ENCODE measurements at places on chromosomes 12 and 14. TPM values are rescaled to one million over a fixed set of nuclear protein-coding genes. Genes with fewer than 3 reads are reported as not detected.
A peak's percentile ranks its signal among the peaks of the same experiment; 100 is the strongest.

DNA sequence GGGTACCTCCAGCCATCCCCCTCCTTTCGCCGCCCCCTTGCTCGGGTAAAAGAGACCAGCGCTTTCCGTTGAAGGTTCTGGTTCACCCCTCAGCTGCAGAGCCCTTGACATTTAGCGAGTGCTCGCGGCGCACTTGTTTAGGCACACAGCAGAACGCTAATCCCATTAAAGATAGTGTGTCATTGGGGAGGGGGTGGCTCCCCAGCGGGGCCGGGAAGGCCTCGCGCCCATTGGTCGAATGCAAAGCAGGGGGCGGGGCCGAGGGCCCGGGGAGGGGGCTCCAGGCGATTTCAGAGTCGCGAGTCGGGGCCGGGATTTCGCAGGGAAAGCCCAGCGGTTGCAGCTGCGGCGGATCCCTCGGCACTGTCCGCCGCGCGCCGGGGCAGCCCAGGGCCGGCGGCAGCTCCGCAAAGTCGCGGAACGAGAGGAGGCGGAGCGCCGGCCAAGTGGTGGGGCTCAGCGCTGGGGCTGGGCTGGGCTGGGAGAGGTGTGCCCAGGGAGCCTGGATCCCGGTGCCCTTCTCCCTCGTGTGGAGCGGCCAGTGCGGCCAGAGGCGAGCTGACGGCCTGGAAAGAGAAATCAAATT, 122.9 kb downstream of the TSPAN9 start:
- peak; percentile 93 for DNase-seq

GRCh38 chr12:91307957-91308670, 125.5 kb upstream of the DCN start:
- DNase-seq, result no peak

DNA sequence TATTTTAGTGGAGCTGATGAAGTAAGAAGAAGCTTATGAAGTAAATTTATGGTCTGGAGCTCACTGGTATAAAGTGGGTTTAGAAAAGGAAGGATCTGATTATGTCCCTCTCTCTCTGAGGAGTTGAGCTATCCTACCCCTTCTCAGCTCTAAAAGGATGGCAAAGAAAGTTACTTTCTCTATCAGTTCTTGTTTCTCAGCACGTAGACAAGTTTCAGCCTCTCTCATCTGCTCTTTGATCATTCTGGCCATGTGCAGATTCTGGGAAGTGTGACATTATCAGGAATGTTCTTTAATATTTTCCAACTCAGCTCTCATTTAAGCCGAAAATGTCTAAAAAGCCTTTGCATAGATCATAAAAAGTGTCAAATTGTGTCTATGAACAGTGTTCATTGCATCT, 5.8 kb upstream of the EGLN3 start:
- no peak for DNase-seq

DNA sequence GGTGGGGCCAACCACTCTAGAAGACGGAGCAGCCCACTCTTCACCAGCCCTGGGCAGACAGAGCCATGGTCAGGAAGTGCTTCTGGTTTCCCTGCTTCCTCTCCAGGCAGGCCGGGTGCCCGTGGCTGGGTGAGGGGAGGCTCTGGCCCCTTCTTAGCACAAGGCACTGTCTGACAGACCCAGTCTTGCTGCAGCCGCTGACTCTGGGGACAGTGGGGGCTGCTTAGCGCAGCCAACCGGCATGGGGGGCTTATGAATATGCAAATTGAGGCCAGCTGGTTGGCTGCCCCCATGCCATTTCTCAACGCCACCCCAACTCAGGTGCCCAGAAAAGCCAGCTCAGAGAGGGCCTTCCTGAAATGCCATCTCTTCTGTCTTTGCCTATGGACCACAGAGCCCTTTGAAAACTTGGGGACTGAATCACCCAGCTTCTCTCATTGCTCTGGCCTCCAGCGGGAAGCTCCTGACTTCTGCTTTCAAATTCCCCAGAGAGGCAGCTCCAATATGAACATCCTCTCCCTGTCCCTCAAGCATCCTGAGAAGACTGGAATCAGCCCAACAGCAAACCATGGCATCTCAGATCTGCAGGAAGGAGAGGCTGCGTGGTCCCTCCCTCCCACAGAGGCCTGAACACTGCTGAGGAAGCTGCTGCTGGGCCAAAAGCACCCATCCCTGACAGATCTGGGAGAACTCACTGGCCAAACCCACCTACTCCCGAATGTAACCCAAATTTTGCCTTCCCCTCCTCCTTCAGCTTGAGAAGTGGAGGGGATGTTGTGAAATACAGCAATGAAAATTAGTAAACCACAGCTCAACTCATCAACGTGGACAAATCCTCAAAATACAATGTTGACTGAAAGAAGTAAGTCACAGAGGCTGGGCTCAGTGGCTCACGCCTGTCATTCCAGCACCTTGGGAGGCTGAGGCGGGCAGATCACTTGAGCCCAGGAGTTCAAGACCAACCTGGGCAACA, at the start of gene PROX2:
TSS of gene PROX2 (minus strand) at position 205 of the 973 bp plus-strand sequence. CDS start 12,311 bp downstream, outside the sequence.
- no peak for DNase-seq

DNA sequence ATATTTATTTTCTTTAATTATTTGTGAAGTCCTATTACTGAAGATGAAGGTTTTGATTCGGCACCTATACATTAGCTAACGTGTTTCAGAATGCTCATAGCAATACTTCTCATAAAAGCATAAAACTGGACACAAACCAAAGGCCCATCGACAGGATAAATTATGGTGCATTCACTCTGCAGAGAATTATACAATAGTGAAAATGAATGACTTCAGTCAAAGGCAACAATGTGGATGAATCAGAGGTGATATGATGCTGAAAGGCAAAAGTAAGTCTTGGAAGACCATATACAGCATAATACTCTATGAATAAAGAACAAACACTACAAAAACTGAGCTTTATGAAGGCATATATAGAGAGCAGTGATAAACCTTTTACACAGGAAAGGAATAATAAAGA, 156.6 kb upstream of the EGLN3 start:
- DNase-seq, result no peak

- no peak for DNase-seq
These were observed 221.2 kb downstream of the KCNH5 start for GRCh38 chr14:62824086-62824485.

GRCh38 chr12:56141946-56142784, 10.2 kb upstream of the MYL6B start:
- DNase-seq, result no peak

- DNase-seq, result no peak
These were observed 140.0 kb downstream of the TMEM121 start for GRCh38 chr14:105666420-105666819.

DNA sequence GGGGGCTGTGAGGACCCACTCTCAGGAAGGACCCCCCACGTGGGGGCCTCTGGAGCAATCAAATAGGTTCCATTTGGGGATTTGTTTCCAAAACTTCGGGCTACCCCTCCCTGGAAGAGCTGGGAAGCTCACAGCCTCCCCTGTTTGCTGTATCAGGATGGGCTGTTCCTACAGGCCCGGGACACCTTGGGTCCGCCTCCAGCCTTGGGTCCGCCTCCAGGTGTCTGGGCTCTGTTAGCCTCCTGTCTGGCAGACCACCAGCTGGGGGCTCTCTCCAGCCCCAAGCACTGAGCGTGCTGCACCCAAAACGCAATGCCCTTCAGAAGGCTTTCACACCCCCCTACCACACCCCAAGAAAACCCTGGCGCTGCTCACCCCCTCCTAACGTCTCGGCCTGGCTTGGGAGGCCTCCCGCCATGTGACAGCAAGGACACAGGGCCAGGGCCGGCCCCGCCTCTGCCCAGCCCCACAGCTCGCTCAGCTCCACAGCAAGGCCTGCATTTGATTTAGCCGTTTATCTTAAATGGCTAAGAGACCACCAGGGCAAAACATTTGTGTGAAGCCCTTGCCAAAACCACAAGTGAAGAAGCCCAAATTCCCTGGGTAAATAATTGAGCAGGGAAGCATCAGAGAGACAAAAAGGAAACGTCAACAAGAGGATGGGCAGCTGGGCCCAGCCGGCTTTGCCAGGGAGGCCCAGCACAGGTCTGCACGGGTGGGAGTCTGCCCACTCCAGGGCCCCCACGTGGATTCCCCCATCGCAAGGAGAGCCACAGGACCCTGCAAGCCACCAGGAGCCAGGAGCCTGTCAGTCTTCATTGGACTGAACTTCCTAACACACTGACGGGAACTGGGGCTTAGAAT, 39.9 kb downstream of the BCL11B start:
- peak; percentile 86 for DNase-seq

DNA sequence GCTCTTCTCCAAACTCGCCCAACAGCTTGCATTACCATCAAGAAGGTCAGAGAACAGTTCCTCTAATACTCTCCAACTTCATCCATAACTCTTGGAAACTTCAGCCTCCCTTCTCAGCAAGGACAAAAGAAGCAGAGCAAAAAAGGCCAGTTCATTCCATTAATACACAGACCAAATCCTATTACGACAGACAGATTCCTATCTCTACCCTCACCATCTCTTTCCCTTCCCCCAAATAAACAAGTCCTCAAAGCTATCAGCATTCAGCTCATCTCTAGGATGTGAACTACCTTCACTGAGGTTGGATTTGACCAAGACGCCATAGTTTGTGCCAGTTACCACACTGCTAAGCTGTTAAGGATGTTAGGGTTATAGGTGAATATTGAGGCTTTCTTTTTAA, 25.2 kb downstream of the SINHCAF start:
- no peak for DNase-seq

DNA sequence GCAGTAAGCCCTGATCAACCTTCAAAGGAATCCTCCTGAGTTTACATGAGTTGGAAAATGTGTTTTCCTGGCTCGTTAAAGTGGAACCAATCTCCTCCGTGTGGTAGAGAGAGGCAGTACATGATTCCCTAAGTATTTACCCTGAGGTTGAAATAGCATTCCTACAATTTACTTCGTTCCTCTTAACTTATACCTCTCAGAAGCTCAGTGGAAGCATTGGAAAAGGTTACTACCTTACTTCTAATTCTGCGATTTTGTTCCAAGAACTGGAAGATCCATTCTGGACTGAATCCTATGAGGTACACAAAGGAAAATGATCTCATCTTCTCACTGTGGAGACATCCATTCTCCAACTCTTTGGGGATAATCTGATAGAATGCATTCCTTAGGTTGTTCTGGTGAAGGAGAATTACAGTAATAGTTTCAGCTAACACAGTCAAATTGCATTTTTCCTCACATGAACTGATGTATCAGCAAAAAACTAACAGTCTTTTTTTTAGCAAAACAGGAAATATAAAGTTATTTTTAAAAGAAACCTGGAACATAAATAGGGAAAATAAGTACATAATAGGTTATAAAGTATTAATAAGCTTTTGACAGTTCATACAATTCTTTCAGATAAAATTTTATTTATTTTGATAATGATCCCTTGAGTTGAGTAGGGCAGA, 475.6 kb downstream of the PDZRN4 start:
- peak; percentile 6 for DNase-seq

DNA sequence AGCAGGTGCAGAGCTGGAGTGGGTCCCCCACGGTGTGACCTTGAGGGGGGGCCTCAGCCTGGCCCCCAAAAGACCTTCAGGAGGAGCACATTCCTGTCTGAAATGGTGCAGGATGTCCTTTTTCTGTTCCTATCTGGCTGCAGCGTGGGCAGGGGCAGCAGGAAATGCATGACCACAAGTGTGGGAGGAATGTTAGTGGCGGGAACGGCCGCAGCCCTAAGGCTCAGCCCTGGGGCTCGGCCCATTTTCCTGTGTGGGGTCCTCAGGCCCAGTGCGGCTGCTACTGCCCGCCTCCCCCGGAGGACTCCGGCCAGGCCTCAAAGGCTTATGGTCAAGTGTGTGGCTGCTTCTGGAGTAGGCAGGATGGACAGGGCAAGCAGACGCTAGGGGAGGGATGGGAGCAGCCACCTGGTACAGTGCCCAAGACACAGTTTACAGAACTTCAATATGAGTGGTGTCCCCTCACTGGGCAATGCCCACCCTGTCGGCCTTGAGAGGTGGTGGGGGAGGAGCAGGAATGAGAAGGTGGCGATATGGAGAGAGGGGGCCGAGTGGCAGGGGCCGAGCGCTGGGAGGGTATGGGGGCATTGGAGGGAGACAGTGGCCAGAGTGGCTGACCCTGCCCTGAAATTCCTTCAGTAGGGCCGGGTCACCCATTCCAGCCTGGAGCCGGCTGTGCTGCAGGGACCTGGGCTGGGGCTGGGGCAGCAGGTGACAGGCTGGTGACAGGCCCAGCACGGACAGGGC, 137.4 kb downstream of the CALM1 start:
- DNase-seq, result no peak

GRCh38 chr14:60309867-60310552, 61.0 kb downstream of the PPM1A start:
- DNase-seq, result no peak

- peak; percentile 11 for DNase-seq
These were observed 31.2 kb downstream of the PRB3 start for GRCh38 chr12:11238275-11238674.

- DNase-seq, result peak; percentile 52
These were observed 13.8 kb upstream of the IFI27L2 start for GRCh38 chr14:94143239-94143638.

DNA sequence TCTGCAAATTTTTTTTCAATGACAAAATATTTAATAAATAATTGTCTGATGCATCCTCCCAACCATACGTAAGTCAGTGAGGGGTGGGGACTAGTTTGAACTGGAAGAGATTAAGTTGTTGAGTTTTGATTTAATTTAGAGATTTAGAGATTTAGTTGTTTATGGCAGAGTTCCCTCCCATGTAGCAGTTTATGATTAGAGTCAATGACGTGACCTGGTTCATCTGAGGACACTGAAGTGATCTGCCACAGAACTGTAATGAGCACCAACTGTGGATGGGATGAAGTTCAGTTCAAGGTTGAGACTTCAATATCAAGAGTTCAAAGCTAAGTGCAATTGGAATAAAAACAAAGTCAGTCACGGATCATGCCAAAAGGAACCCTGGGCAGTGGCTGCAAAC, 609.3 kb downstream of the NOVA1 start:
- DNase-seq, result no peak

DNA sequence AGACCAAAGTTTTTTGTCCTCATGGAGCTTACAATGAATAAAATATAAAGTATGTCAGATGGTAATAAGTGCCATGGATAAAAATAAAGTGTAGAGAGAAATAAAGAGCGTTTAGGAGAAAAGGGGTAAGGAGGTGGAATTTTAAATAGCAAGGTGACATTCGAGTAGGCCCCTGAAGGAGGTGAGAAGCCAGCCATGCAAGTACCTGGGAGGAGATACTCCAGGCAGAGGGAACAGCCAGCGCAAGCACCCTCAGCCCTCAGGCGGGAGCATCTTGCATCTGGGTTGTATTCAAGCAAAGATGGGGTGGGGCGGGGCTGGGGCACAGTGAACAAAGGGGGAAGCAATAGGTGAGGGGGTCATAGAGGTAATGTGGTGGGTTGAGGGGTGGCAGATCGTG, 4.3 kb downstream of the TBC1D30 start:
- no peak for DNase-seq

- DNase-seq, result no peak
These were observed 113.6 kb downstream of the DAD1 start for GRCh38 chr14:22475381-22475780.

The ERBB3 gene
- total RNA-seq, result 26.6 TPM

The DDIT3 gene
- total RNA-seq, result 30.2 TPM

The KRT6C gene
- total RNA-seq, result not detected

The ZNF84 gene
- total RNA-seq, result 18.4 TPM

The SPTLC2 gene
- 17.8 TPM for total RNA-seq

The NCKAP5L gene
- total RNA-seq, result 47.2 TPM

The BCL7A gene
- total RNA-seq, result 16.2 TPM

The KRT77 gene
- total RNA-seq, result not detected

The DUSP6 gene
- 200 TPM for total RNA-seq

The NRL gene
- total RNA-seq, result 6.7 TPM

The RERGL gene
- not detected for total RNA-seq

The LPAR5 gene
- total RNA-seq, result 0.71 TPM

The CDH24 gene
- total RNA-seq, result 8.6 TPM

The FOXM1 gene
- total RNA-seq, result 9.9 TPM

The AKAP5 gene
- total RNA-seq, result 0.63 TPM

The LALBA gene
- not detected for total RNA-seq

The CPNE6 gene
- 0.12 TPM for total RNA-seq

The BCL2L14 gene
- total RNA-seq, result not detected
